ENCODE measurements at places on chromosomes 13 and 19. TPM values are rescaled to one million over a fixed set of nuclear protein-coding genes. Genes with fewer than 3 reads are reported as not detected.

The NCAN gene
- not detected for total RNA-seq

DNA sequence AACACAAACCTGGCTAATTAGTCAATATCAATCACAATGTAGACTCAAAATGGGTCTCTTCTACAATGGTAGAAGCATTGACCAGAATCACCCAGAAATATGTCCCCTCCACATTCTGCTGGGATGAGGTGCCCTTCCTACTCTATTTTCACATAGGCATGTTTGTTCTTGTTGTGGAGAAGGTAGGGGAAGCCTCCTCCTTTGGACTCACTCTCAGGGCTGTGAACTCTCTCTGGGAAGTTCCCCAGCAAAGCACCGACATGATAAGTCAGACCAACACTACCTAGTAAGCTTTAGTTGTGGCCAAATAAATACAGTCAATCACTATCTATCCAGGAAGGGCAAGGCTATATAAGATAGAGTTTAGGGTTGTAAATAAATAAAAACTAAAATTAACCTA is 194.5 kb upstream of the UBL3 start:
- peaks cover 10% of the 10 kb centered on the region for H3K27me3 ChIP-seq
- H3K27ac ChIP-seq = no peak overlapping the region
- peaks cover 34% of the 10 kb centered on the region for H3K4me1 ChIP-seq
- no peak overlapping the region for H3K4me3 ChIP-seq
- no peak for DNase-seq
- H3K36me3 ChIP-seq = no peaks in the 10 kb centered on the region

DNA sequence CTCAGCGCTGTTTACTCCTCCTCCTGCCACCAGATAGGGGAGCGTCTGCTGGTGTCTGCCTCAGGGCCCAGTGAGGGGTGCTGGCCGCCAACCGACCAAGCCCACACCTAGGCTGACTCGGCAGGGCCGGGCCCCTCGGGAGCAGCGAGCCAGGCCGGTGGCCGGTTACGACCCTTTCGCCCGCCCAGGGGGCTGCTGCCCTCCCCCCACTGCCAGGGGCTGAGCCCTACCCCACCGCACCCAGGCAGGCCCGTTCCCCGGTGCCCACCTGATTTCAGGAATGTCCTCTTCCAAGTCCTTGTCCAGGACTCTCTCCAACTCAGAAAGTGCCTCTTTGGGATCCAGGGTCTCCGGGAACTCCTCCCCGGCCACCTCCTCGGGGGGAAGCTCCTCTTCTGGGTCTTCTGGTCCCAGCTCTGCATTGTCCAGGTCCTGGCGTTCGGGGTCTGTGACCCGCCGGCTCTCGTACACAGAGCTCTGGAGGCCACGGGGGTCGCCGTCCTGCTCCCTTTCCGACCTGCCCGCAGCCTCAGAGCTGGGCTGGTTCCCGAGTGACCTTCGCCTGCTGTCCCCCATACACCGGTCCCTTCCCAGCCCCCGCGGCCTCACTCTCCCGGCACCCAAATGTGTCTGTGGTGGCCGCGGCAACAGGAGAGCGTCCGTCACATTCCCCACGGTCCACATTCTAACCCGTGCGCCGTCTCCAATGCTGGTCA is 31.0 kb upstream of the MIER2 start:
- H3K4me1 ChIP-seq = no peaks in the 10 kb centered on the region
- DNase-seq = no peak
- no peak overlapping the region for H3K4me3 ChIP-seq
- no peaks in the 10 kb centered on the region for H3K36me3 ChIP-seq
- no peak overlapping the region for H3K27ac ChIP-seq

The RGS9BP gene
- total RNA-seq = 0.37 TPM
